ENCODE measurements at places on chromosomes 6 and 20.

DNA sequence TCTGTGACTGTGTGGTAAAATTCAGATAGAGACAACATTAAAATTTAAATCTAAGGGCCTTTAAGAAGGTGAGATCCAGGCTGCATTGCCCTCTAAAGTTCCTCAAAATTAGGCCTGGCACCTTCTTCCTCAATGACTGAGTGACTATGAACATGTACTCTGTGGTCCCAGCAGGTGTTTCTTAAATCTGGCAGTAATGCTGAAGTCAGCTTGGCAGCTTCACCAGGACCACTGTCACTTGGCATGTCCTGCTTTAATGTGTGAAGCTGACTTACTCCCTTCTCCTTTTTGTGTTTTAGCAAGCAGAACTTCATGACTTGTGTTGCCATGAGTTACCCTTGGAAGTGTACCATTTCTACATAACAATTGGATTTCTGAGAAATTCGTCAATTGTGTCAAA, 141.7 kb downstream of the NKAIN2 start:
- H3K4me1 ChIP-seq, result no peaks in the 10 kb centered on the region
- no peaks in the 10 kb centered on the region for H3K27me3 ChIP-seq
- H3K4me3 ChIP-seq, result no peak overlapping the region
- H3K36me3 ChIP-seq, result no peaks in the 10 kb centered on the region

DNA sequence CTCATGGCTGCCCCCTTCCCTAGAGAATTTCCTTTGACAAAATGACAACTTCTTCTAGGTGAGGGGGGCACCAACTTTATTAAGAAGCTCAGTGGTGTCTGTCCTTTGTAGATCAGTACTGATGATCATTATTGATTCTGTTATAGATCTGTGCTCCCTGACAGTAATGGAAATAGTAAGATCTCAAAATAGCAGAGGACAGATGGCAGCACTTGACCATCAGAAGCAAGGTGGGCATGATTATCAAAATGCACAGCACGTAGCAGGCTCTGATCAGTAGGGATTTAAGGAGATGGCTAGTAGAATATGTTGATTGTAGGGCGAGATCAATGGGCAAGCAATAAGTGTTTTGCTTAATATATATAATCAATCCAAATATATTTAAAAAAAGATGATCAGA, 208.6 kb upstream of the HDDC2 start:
- no peak overlapping the region for H3K4me3 ChIP-seq
- H3K27me3 ChIP-seq, result no peaks in the 10 kb centered on the region
- H3K4me1 ChIP-seq, result no peaks in the 10 kb centered on the region
- H3K27ac ChIP-seq, result no peak overlapping the region
- DNase-seq, result no peak

- no peaks in the 10 kb centered on the region for H3K4me1 ChIP-seq
- no peaks in the 10 kb centered on the region for H3K27me3 ChIP-seq
- no peak for DNase-seq
- no peak overlapping the region for H3K4me3 ChIP-seq
Observed at GRCh38 chr20:55252521-55252920, 752.8 kb downstream of the CBLN4 start.

- no peaks in the 10 kb centered on the region for H3K27me3 ChIP-seq
- no peaks in the 10 kb centered on the region for H3K36me3 ChIP-seq
- DNase-seq, result no peak
- H3K27ac ChIP-seq, result no peak overlapping the region
- no peaks in the 10 kb centered on the region for H3K4me1 ChIP-seq
Observed at GRCh38 chr6:74420221-74420620, 724.2 kb downstream of the CD109 start.

DNA sequence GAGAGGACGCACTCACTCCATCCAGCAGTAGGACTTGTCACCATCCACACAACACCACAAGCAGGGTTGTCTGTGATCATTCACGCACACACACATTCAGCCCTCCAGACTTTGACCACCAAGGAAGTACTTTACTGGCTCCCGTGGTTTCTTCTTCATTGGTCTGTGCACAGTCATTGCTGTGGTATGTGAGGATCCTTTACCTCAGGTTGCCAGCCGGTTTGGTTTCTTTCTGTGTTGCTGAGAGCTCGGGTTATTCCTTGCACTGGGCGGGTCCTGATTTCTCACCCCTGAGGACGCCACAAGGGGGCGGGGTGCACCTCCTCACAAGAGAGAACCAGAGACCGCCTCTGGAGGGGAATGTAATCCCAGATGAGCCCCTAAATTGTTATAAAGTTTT, 11.2 kb downstream of the SLC35A1 start:
- H3K27me3 ChIP-seq, result no peaks in the 10 kb centered on the region
- H3K36me3 ChIP-seq, result peaks cover 4% of the 10 kb centered on the region
- no peaks in the 10 kb centered on the region for H3K4me1 ChIP-seq
- no peak overlapping the region for H3K27ac ChIP-seq
- no peak overlapping the region for H3K4me3 ChIP-seq

DNA sequence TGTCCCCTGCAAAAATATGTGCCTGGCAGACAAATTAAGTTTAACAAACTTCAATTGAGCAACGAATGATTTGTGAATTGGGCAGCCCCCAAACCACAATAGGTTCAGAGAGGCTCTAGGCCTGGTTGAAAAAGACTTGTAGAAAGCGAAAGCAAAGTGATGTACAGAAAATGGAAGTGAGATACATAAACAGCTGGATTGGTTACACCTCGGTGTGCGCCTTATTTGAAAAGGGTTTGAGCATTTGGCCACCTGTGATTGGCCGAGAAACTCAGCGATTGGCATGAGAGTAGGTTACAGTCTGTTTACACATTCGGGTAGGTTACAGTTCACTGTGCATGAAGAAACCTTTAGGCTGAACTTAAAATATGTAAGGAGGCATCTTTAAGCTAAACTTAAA, 136.9 kb downstream of the CD83 start:
- no peaks in the 10 kb centered on the region for H3K36me3 ChIP-seq
- no peaks in the 10 kb centered on the region for H3K27me3 ChIP-seq
- no peak for DNase-seq
- H3K4me3 ChIP-seq, result no peak overlapping the region
- H3K27ac ChIP-seq, result no peak overlapping the region

DNA sequence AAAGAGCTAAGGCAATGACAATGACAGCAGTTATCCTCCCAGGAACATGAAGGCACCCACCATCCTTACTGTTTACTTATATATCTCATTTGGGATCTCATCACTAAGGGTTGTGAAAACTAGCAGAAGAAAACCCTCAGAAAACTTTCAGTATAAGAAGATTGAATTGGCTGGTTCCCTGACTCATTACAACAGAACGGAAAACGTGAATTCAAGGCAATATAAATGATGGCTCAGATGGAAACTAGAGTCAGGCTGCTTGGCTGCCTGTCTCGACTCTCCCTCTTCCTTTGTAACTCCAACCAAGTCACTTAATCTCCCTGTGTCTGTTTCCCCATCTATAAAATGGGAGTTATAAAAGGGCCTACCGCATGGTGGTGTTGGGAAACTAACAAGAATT, 387.1 kb upstream of the JARID2 start:
- H3K27ac ChIP-seq, result no peak overlapping the region
- no peaks in the 10 kb centered on the region for H3K36me3 ChIP-seq
- no peaks in the 10 kb centered on the region for H3K4me1 ChIP-seq
- DNase-seq, result no peak

DNA sequence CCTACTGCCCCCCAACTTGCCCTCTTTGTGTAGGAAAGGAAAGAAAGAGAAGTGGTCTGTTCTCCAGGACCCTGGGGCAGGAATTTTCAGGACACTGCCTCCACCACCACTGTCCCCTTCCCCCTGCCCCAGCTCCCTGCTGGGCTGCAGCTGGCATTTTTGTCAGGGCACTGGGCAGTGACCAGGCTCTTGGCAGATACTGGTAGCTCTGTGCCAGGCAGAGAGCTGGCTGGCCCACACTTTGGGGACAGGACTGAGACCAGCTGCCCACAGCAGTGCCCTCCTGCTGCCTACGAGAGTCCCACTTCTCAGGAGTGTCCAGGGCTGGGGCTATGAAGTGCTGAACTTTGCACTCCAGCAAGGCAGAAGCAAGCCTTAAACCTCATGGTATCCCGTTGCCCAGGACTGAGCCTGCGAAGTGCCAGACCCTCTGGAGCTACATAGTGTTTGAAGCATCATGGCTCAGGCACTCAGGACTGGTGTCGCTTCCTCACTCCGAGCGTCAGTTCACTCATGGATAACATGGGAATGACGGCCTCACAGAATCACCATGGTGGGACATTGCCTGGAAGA, 19.3 kb downstream of the SLC13A3 start:
- DNase-seq, result no peak
- no peak overlapping the region for H3K4me3 ChIP-seq
- no peaks in the 10 kb centered on the region for H3K27me3 ChIP-seq
- no peaks in the 10 kb centered on the region for H3K4me1 ChIP-seq

- H3K4me1 ChIP-seq, result no peaks in the 10 kb centered on the region
- H3K27me3 ChIP-seq, result no peaks in the 10 kb centered on the region
- no peak overlapping the region for H3K27ac ChIP-seq
Observed at GRCh38 chr6:80366714-80367113, 260.2 kb downstream of the BCKDHB start.

DNA sequence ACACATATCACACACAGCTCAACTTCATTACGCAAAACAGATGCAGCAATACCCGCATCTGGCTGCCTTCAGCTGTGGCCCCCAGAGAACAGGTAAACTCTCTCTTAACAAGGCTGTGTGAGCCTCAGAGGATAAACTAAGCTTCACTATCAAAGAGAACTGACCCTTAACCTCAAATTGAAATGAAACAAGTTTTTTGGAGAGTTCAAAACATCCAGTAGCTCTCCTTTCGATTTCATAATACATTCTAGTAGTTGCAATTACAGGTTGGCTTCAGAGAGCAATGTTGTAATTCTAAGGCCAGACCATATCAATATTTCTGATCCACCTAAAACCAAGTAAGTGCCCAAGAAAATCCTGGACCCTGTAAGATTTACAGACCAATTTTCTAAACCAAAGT, 113.5 kb downstream of the FAXC start:
- DNase-seq, result no peak
- H3K4me1 ChIP-seq, result no peaks in the 10 kb centered on the region

DNA sequence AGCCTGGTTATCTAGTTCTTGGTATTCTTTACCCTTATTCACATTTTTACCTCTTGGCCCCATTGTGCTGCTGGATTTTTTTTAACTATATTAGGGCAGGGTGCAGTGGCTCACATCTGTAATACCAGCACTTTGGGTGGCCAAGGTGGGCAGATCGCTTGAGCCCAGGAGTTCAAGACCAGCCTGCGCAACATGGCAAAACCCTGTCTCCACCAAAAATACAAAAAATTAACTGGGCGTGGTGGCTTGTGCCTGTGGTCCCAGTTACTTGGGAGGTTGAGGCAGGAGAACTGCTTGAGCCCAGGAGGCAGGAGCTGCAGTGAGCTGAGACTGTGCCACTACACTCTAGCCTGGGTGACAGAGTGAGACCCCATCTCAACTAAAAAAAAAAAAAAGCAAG, 12.2 kb upstream of the TAF8 start:
- DNase-seq, result no peak
- no peaks in the 10 kb centered on the region for H3K27me3 ChIP-seq
- no peak overlapping the region for H3K27ac ChIP-seq
- no peaks in the 10 kb centered on the region for H3K4me1 ChIP-seq
- no peaks in the 10 kb centered on the region for H3K36me3 ChIP-seq
- H3K4me3 ChIP-seq, result no peak overlapping the region

- H3K4me3 ChIP-seq, result no peak overlapping the region
- H3K36me3 ChIP-seq, result peaks cover 7% of the 10 kb centered on the region
- H3K4me1 ChIP-seq, result no peaks in the 10 kb centered on the region
- H3K27ac ChIP-seq, result no peak overlapping the region
- no peak for DNase-seq
Observed at GRCh38 chr20:34084227-34084923, 27.7 kb downstream of the EIF2S2 start.

- no peak for DNase-seq
- H3K36me3 ChIP-seq, result no peaks in the 10 kb centered on the region
- H3K27ac ChIP-seq, result peak overlapping the region; percentile 25
- no peak overlapping the region for H3K4me3 ChIP-seq
Observed at GRCh38 chr6:81865712-81866111, 113.2 kb upstream of the TENT5A start.

- no peak overlapping the region for H3K4me3 ChIP-seq
- DNase-seq, result no peak
- no peak overlapping the region for H3K27ac ChIP-seq
Observed at GRCh38 chr6:160461641-160462040, 113.5 kb downstream of the SLC22A3 start.

GRCh38 chr6:97282238-97282725, 734 bp downstream of the MMS22L start:
- no peaks in the 10 kb centered on the region for H3K4me1 ChIP-seq
- no peak overlapping the region for H3K27ac ChIP-seq
- no peaks in the 10 kb centered on the region for H3K36me3 ChIP-seq
- DNase-seq, result no peak
- H3K27me3 ChIP-seq, result no peaks in the 10 kb centered on the region
- H3K4me3 ChIP-seq, result peak overlapping the region; percentile 51

DNA sequence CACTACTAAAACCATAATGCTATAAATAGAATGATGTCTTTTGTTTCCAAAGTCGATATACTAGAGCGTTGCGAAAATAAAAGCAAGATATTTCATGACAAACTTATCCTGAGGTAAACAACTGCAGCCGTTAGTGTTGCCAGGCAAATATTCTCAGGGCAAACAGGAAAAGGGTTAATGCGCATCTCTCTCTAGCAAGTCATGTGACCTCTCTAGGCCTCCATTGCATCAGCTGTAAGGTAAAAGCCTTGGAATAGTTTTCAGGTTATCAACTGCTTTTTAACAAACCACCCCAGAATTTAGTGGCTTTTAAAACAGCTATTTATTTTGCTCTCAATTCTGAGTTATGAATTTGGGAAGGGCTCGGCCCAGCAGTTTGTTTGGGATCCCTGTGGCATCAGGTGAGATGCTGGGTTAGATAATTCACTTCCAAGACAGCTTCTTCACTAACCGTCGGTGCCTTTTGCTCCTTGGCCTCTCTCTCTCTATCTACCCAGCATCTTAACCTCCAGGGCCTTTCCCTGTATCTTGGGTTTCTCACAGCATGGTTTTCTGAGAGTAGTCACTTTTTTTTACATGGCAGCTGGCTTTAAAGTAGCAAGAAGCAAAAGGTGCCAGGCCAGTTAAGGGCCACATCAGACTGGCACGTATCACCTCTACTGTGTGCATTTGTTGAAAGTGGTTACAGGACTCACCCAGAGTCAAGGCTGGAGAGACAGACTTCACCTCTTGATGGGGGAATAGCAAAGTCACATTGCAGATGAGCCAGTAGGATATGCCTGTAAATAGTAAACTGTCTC, 39.2 kb upstream of the LTV1 start:
- no peaks in the 10 kb centered on the region for H3K27me3 ChIP-seq
- H3K4me3 ChIP-seq, result no peak overlapping the region
- no peaks in the 10 kb centered on the region for H3K36me3 ChIP-seq

- no peaks in the 10 kb centered on the region for H3K4me1 ChIP-seq
- no peaks in the 10 kb centered on the region for H3K36me3 ChIP-seq
- H3K4me3 ChIP-seq, result no peak overlapping the region
- no peaks in the 10 kb centered on the region for H3K27me3 ChIP-seq
Observed at GRCh38 chr6:158758941-158759479, 60.2 kb downstream of the EZR start.

- H3K4me3 ChIP-seq, result no peak overlapping the region
- H3K27ac ChIP-seq, result no peak overlapping the region
- H3K4me1 ChIP-seq, result no peaks in the 10 kb centered on the region
- H3K36me3 ChIP-seq, result no peaks in the 10 kb centered on the region
Observed at GRCh38 chr6:152748843-152749242, 1.8 kb upstream of the VIP start.

GRCh38 chr6:14142511-14143223, 25.1 kb downstream of the CD83 start:
- no peaks in the 10 kb centered on the region for H3K27me3 ChIP-seq
- no peak for DNase-seq
- no peaks in the 10 kb centered on the region for H3K36me3 ChIP-seq
- H3K4me1 ChIP-seq, result no peaks in the 10 kb centered on the region

- no peaks in the 10 kb centered on the region for H3K36me3 ChIP-seq
- H3K4me1 ChIP-seq, result no peaks in the 10 kb centered on the region
- DNase-seq, result no peak
- no peak overlapping the region for H3K4me3 ChIP-seq
- H3K27me3 ChIP-seq, result no peaks in the 10 kb centered on the region
Observed at GRCh38 chr6:74404366-74404765, 708.4 kb downstream of the CD109 start.
